ENCODE measurements at places on chromosomes 6 and 20.

DNA sequence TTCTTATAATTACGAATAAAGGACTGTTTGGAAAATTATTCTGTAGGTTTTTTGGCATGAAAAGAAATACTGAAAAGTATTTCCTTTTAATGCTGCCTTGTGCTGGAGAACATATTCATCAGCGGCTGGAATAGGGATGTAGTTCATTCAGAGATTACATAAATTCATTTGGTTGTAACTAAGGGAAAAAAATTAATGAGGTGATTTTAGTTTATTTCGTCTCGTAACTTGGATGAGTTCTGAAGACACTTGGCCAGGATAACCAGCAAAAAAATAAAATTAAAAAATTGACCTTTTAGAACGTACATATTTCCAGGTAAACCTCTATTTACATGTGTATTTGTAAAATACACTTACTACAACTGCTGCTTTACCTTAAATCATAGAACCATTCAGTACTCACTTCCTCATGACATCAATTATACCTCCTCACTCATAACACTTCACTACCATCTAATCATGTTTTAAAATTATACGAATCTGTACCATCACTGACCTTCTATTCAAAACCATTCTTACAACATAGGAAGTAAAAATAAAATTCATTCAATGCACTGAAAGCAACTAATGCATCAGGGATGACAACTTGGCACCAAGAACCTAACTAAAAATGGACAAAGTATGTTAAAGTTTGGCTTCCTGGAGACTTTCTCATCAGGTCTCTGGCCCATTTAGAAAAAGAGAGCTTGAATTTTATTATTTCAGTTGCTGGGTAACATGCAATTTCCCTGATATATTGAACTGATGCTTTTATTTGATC lies 17.2 kb downstream of the KLHL31 start:
- no peak for DNase-seq

DNA sequence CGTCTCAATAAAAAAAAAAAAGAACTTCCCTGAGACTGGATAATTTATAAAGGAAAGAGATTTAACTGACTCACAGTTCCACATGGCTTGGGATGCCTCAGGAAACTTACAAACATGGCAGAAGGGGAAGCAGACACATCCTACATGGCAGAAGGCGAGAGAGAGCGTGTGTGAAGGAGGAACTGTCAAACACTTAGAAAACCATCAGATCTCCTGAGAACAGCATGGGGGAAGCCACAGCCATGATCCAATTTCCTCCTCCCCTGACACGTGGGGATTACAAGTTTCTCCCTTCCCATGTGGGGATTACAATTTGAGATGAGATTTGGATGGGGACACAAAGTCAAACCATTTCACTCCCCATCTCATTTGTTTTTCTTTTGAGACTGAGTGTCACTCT lies 46.6 kb upstream of the TFAP2C start:
- DNase-seq, result no peak

DNA sequence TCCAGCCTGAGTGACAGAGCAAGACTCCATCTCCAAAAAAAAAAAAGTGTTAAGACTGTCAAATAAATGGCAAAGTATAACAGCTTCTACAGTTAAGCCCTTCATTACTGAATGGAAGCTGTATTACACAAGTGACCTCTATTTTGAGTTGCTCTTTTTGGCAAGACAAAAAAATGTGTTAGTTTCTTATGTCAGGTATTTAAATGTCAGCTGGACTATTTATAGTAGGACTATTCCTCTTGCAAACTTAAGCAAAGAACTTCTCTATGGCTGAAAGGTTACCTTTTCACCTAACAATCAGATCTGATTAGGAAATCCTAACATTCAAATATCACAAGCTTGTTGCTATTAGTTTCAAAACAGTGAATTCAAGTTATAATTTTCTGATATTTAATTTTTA lies 12.4 kb downstream of the UBE2V1 start:
- no peak for DNase-seq

- DNase-seq, result no peak
Observed at GRCh38 chr6:66558189-66558588, 851.2 kb upstream of the EYS start.

- no peak for DNase-seq
Observed at GRCh38 chr6:10259671-10260070, 155.2 kb downstream of the TFAP2A start.

GRCh38 chr20:34575756-34576155 lies 17.2 kb downstream of the MAP1LC3A start:
- DNase-seq, result no peak

GRCh38 chr20:61777773-61778494 lies 287.7 kb downstream of the TAF4 start:
- no peak for DNase-seq

DNA sequence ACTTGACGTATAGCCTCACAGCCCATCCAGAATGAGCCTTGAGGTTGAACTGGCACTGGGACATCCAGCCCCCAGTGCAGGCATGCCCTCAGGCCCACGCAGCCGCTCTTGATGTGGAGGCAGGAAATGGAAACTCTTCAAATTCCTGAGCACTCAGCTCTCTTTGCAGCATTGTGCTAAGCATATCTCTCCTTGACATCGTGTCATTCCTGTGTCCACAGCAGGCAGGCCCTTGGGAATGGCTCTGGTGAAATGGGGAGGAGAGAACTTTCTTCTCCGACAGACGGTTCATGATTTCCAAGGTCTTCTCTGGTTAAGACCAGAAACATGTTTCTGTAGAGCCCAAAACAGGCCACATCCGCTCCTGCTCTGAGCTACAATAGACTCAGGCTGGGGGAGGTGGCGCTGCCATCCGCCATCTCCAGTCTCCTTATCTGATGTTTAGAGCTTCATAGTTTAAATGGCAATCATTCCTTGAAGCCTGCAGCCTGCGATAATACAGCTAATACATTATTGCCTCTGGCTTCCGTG lies 248.8 kb downstream of the CDH4 start:
- no peak for DNase-seq

DNA sequence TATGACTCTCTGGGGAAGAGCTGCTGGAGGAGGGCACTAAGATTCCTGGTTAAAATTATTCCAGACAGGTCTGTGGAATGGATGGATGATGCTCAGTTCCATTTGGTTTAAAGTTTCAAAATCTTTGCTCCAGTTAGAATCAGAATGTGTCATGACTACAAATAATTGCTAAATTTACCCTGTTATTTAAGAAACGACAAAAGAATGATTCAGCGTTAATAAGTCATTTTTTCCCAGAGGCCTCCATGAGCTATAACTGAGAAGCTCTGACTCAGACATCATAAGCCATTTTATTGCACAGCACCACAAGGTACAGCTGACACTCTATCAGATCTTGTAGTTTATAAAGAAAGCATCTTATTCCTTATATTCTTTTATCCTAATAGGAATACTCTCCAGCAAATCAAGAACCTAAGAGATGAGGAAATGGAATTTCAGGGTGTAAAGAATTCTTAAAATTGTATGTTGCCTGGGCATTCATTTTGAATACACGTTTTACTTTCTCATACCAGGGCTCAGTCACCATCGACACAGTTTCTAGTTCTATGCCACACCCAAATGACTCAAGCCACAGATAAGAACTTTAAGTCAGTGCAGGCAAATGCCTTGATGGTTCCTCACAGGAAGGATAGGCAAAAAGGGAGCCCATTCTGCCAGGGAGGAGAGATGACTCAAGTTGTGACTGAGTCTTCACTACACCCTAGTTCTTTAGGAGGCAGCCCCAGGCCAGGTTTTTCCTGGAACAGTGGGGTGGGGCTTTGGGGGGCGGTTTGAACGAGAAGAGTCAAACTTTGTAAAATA lies 636.0 kb downstream of the MMUT start:
- DNase-seq, result no peak

GRCh38 chr20:34190262-34190661 lies 51.0 kb upstream of the ASIP start:
- DNase-seq, result no peak

- DNase-seq, result no peak
Observed at GRCh38 chr6:683742-684440, 9.0 kb downstream of the EXOC2 start.
